Hematopoietic multipotent progenitor cell treated with erythropoietin and hydrocortisone succinate and interleukin-3 and kit ligand, for 15 days (in vitro differentiated cells): ENCODE measurements at places on chromosomes 13 and 19.

- DNase-seq, result no peak
Measured at GRCh38 chr19:35693422-35693821, 10.9 kb upstream of the ZBTB32 start.

- DNase-seq, result no peak
Measured at GRCh38 chr13:31009166-31009565, 76.7 kb downstream of the TEX26 start.

DNA sequence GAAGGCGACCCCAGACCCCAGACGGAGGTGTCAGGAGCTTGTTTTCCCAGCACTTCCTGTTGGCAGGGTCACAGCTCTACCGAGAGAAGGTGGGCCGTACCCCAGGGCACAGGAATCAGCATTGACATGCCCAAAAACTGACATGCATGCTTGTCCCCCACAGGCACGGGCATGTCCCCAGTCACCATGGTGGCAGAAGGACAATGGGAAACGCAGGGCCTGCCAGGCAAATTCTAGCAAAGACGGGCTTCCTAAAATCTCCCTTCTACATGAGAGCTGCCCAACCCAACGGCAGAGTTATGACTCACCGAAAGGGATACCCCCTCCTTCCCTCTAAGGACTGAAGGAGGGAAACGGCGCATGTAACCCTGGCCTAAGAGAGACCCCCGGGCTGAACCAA, 18.5 kb downstream of the TSHZ3 start:
- no peak for DNase-seq

- no peak for DNase-seq
Measured at GRCh38 chr13:35763782-35764123, 287.3 kb upstream of the MAB21L1 start.

- no peak for DNase-seq
Measured at GRCh38 chr19:18298601-18299000, 17.2 kb upstream of the JUND start.

DNA sequence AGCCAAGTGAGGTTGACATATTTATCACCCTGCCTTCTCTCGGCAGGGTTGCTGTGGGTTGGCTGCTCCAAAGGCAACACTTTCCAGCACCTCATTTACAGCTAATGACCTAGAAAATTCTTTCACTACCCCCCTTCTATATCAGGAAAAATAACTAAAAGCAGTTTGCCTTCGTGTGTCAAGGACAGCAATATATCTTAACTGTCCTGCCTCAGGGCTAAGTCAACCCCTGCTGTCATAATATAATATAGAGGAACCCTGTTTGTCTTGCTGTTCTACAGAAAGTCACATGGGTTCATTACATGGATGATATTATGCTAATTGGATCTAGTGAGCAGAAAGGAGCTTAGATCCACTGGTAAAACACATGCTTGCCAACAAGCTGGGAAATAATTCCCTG, 28.1 kb upstream of the USP12 start:
- DNase-seq, result no peak

- no peak for DNase-seq
Measured at GRCh38 chr19:51433043-51433442, 15.6 kb upstream of the SIGLEC10 start.

GRCh38 chr13:80276371-80277289, 64.3 kb downstream of the SPRY2 start:
- no peak for DNase-seq

- no peak for DNase-seq
Measured at GRCh38 chr13:43830497-43830881, 43.7 kb upstream of the ENOX1 start.

DNA sequence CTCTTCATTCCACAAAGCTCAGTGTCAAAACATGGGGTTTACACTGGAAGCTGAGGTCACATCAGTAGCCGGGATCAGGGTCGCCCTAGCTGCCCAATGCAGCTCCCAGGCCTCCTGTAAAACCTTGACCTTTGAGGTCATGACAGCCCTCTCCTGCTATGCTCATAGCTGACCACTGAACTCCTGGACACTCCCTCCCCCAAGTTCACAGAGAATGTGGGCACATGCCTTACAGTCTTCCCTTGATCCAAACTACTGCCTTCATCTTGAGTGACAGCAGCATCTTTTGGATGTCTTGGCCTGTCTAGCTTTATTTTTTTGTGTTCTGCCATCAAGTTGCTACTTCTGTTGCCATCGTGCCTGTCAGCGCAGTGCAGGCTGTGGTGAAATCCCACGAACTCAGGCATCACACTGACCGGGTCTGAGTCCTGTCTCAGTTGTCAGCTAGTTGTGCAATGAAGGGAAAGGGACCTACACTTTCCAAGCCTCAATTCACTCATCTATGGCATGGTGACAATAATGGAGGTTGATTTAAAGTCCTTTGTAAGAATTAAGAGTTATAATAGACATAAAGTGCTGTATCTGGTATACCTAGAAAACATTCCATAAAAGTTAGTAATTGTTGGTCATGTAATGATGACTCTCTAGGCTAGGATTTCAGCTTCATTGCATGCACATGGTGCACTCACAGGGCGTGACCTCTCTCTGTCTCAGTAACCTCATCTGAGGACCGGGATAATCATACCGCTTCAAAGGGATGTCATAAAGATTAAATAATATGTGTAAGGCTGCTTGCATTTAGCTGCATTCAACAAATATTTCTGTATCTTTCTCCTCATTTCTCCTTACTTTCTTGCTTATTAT, 16.4 kb upstream of the ALOX5AP start:
- DNase-seq, result no peak

GRCh38 chr19:12052091-12052496, 667 bp downstream of the ZNF878 start:
- DNase-seq, result no peak

- no peak for DNase-seq
Measured at GRCh38 chr13:23723471-23723870, 153.3 kb downstream of the TNFRSF19 start.

- DNase-seq, result no peak
Measured at GRCh38 chr19:4318460-4318859, 14.1 kb downstream of the FSD1 start.

GRCh38 chr19:38898788-38899446, 501 bp downstream of the SIRT2 start:
- no peak for DNase-seq

DNA sequence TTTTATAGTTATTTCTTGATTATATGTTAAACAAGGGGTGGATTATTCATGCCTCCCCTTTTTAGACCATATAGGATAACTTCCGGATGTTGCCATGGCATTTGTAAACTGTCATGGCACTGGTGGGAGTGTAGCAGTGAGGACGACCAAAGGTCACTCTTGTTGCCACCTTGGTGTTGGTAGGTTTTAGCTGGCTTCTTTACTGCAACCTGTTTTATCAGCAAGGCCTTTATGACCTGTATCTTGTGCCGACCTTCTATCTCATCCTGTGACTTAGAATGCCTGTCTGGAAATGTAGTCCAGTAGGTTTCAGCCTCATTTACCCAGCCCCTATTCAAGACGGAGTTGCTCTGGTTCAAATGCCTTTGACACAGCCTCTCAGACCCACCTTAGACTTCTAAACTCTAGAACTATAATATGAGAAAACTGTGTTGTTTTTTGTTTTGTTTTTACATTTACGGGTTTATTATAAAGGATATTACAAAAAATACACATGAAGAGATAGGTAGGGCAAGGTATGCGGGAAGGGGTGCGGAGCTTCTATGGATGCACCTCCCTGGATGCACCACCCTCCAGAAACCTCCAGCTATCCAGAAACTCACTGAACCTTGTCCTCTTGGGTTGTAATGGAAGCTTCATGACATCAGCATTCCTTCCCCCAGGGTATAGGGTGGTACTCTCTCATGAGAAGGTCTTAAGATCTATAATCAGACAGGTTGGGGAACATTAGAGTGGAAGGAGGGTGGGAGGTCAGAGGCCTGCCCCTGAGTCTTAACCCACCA, 15.8 kb upstream of the SPRYD7 start:
- DNase-seq, result no peak

DNA sequence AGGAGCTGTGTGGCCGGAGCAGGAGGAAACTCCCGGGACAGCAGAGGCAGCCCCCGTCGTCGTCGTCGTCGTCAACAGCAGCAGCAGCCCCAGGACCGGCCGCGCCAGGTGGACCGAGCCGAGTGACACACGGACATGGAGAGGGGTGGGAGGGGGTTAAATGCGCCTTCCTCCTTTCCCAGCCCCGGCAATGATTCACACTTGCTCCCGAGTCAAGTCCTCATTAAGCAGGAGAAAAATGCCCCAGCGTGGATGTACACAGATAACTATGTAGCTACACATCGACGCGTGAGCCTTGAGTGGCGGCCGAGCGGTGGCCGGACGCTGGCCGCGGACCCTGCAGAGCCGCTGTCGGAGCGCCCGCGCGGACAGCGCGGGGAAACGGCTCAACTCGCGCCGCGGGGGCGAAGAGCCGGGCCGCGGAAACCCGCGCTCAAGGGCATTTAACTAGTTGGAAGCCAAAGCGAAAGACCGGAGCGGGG, 645 bp downstream of the UBL3 start:
- DNase-seq, result no peak

- DNase-seq, result peak; percentile 88
Measured at GRCh38 chr13:50613356-50613831, 230.1 kb downstream of the DLEU7 start.

GRCh38 chr13:42964761-42965161, 27.3 kb downstream of the EPSTI1 start:
- DNase-seq, result no peak

DNA sequence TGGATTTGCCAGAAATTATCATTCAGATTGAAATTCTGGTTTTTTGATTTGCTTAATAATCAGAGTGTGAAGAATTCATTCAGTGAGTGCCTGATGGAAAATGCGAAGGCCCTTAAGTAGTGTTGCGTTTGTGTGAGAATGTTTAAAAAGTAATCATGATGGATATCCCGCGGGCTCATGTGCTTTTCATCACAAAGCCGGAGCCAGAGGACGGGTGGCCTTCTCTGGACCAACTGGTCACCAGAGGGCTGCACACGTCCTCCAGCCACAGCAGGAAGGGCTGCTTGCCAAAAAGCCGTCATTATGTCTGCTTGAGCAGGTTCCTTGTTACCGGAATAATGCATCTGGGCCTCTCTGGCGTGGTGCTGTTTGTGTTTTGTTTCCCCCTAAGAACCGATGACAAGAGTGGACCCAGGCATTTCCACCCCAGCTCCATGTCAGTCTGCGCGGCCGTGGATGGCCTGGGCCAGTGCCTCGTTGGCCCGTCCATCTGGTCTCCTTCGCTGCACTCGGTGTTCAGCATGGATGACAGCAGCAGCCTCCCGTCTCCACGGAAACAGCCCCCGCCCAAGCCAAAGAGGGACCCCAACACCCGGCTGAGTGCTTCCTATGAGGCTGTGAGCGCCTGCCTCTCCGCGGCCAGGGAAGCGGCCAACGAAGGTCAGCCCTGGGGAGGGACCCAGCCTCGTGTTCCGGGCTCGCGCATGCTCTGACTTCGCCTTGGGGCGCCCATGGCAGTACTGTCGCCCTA, 497.7 kb downstream of the MYO16 start:
- no peak for DNase-seq

GRCh38 chr13:26300140-26300539, 46.2 kb downstream of the CDK8 start:
- DNase-seq, result no peak

DNA sequence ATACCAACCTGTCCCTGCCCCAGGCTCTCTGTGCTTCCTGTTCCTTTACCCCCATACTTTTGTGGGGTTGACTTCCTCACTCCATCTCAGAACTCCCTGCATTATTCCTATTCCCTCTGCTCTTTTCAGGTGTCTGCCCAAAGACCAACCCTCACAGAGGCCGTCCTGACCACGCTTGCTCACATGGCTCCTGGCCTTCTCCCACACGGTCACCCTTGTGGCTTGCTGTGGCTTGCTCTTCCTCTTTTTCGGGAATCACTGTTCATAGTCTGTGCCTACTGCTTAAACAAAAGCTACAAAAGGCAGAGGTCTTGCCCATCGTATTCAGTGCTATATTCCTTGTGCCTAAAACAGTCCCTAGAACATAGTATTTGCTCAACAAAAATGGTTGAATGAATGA, 25.2 kb upstream of the ARGLU1 start:
- DNase-seq, result no peak

DNA sequence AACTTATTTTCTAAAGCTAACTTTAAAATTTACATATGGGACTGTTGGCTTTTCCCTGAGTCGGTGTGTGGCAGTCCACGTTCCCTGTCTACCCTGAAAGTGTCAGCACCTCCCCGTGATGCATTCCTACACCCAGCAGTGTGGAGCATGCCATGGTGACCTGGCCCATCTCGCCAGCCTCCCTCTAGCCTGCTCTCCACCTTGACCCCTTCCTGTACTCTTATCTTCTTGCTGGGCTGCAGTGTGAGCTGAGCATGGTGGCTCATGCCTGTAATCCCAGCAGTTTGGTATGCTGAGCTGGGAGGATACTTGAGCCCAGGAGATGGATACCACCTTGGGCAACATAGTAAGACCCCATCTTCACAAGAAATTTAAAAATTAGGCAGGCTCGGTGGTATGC, 25.4 kb downstream of the MICOS13 start:
- DNase-seq, result no peak

GRCh38 chr19:50325310-50326100, 3.7 kb downstream of the KCNC3 start:
- DNase-seq, result peak; percentile 22
